Cortex of kidney (tissue), 1 donor: ENCODE measurements at places on chromosomes 2 and 18.

DNA sequence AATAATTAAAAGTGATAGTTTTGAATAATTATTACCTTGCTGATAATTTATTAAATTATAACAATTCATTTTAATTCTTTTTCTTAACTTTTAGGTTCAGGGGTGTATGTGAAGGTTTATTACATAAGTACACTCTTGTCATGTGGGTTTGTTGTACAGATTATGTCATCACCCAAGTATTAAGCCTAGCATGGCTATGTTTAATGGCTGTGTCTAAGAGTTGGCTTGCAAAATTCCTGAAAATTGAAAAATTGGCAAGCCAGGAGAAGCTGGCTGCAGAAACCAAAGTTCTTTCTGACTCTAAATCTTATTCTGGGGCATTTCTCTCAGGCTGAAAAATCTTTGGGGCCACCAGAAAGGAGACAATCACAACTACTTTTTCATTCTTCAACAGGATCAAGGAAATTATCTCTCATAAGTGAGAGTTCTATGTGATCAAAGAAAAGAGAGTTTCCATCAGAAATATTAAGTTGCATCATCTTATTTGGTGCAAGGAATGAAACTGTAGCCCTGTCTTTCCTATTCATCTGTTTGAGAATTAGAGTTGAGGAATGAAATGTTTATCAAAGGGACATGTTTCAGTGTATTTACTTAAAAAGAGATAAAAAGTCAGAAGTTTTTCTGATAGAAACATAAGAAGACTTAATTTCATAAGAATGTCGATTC lies 412.1 kb upstream of the CDH2 start:
- DNase-seq: no peak

DNA sequence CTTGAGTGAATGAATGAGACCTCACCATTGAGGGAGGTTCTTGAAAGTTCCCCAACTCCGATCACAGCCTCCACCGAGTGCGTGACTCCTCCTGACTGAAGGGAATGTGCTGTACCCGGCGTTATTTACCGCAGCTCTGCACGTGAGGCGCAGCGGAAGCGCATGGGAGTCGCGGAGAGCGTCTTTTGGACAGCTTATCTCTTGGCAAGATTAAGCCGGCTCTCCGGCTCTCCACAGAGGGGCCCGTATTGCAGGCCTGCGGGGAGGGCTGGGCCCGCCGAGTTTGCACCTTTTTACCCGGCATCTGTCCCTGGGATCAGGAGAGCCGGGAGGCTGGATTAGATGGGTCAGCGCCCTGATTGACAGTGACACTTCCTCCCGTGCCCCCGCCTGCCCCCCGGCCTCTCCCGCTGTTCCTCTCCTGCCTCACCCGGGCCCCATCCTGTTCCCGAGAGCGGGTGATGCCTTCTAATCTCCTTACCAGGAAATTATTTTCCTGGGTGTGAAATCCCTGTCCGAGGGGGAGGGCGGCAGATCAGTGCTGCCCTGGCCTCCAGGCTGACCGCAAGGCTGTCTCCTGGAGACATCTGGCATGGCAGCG lies 176.3 kb downstream of the INHBB start:
- DNase-seq: no peak

GRCh38 chr18:50027996-50028395 lies 167.0 kb downstream of the MYO5B start:
- DNase-seq: no peak

- no peak for DNase-seq
Measured at GRCh38 chr2:214005337-214005736, 405.5 kb upstream of the VWC2L start.

- no peak for DNase-seq
Measured at GRCh38 chr2:184523732-184524131, 74.6 kb upstream of the ZNF804A start.

GRCh38 chr18:51519571-51519970 lies 322.1 kb upstream of the MEX3C start:
- DNase-seq: no peak

DNA sequence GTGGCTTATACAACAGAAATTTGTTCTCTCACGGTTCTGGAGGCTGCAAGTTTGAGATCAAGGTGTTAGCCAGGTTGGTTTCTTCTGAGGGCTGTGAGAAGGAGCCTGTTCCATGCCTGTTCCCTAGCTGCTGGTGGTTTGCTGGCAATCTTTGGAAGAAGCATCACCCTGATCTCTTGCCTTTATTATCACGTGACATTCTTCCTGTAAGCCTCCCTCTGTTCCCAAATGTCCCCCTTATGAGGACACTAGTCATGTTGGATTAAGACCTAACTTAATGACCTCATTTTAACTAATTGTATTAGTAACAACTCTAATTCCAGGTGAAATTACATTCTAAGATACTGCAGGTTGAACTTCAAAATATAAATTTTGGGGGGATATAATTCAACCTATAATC lies 135.2 kb downstream of the DPP10 start:
- DNase-seq: no peak

GRCh38 chr2:237581751-237582746 lies 8.5 kb downstream of the RAB17 start:
- DNase-seq: no peak

DNA sequence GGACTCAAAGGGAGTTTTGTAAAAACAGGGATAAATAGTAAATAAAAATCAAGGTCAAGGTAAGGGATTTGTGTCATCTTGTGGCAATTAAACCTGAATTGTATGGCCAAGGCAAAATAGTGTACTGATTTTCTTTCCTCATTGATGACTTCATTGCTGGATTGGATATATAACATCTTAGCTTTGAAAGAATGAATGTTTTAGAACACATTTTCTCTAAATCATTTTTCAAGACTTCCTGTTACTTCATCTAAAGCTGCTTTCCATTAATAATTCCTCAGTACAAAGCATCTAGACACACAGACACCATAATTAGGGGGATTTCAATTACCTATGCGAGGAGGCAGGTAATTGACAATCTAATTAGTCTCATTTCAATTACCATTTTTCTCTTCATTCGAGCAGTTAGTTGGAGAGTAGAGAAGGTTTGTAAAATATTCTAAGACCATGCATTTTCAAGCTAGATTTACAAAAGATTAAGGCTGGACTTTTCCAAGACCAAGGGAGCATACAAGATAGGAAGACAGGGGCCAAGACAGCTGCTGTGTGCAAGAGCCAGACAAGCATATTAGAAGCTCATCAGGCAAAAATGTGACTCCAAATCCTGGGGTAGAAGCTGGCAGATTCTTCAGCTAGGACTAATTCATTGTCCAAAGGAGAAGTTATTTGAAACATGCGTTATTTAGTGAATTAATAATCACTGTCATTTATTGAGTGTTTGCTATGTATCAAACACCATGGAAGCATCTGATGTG lies 253.6 kb downstream of the EPHA4 start:
- DNase-seq: no peak

DNA sequence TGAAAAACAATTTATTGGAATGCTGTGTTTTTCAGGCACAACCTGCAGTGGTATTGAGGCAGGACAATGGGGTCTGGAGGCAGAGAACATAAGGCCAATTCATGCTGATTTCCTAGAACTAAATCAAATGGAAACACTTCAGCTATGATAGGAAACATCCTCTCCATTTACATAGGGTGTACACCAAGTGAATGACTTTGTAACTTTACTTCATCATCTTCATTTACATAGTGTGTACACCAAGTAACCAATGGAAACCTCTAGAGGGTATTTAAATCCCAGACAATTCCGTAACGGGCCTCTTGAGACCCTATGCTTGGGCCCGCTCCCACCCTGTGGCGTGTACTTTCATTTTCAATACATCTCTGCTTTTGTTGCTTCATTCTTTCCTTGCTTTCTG lies 32.2 kb upstream of the ST8SIA5 start:
- no peak for DNase-seq

DNA sequence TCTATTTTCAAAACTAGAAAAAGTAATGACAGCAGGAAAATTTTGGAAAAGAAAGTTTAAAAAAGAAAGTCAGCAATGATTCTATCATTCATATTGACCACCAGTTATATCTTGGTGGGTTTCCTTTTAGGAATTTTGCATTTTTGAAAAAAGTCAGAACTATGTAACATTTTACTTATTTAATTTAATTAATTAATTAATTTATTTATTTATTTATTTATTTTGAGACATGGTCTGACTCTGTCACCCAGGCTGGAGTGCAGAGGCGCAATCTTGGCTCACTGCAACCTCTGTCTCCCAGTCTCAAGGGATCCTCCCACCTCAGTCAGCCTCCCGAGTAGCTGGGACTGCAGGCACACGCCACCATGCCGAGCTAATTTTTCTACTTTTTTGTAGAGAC lies 149.9 kb upstream of the ACAA2 start:
- DNase-seq: no peak

DNA sequence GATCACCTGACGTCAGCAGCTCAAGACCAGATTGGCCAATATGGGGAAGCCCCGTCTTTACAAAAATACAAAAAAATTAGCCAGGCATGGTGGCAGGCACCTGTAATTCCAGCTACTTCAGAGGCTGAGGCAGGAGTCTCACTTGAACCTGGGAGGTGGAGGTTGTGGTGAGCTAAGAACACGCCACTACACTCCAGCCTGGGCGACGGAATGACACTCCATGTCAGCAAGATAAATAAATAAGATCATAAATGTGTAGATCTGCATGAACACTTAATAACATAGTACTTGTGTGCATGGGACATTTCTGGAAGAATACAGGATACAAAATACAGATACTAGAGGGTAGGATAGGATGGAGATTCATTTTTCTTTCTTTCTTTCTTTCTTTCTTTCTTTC lies 9.1 kb downstream of the EHD3 start:
- DNase-seq: no peak

DNA sequence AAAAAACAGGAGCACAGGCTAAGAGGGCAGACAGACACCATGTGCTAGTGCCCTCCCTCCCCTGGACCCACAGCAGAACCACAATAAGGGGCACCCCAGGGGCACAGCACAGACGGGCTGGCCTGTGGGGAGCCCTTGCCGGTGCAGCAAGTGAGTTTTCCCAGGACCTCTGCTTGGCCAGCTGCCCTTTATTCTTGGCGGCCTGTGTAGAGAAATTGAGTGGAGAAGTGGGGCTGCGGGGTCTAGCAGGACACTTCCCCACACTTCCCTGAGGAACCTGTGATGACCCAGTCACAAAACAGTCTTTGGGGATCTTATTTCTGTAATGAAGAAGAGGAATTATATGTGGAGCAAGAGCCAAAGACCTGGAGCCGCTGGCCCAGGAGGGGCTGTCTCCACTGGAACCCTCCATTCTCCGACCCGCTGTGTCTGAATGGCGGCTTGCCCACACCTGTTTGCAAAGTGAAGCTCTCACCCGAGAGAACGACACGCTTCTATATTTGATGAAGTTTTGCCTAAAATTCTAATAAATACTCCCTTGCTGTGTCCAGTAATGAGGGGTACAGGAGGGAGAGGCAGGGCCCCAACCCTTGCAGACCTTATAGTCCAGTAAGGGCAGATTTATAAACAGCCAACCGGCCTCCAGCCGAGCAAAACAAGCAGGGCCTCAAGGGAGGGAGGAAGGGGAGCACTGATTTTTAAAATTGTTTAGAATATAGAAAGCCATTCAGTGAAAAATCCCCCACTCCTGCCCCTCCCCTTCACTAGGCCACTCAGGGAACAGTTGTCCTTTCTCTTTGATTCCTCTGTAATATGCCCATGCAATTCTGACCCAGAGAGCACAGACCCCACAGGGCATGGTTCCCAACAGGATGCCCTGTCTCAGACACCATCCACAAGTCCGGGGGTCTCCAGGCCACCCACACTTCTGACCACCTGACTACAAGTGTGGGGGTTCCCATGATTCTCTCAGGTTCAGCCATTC lies 44.7 kb upstream of the SNED1 start:
- DNase-seq: no peak

DNA sequence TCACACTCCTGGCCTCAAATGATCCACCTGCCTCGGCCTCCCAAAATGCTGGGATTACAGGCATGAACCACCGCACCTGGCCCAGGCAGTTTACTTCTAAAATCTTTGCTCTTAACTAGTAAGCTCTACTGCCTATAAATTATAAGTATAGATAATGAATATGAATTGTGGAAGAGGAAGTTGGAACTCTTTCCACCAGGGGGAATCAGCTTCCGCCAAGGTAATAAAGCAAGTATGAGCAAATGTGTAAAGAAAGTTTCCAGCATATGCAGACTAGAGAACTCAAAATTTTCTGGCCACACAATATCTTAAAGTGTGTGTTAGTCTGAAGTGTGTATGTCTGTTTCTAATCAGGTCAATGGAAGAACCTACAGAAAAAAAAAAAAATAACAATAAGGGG lies 68.1 kb downstream of the RMDN2 start:
- no peak for DNase-seq

DNA sequence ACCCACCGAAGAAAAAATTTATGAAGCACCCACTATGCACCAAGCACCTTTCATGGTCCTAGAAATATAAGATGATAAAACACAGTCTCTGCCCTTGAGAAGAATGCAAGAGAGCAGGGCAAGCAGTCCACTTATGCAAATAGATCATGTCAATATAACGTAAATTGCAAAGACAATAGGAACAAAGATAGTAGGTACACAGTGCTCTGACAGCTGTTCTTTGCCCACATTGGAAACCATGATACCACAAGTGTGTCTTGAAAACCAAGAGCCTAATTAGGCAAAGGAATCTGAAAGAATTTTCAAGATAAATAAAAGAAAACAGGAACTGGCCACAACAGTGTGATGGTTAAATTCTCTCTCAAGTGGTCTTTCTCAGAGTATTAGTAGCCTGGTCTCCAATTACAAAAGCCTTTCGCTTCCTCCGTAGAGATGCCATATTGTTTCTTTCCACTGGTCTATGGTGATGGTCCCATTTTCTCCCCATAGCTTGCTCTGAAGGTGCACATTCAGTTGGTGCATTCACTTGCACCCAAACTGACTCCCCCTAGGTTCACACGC lies 108.5 kb downstream of the VWC2L start:
- no peak for DNase-seq

- no peak for DNase-seq
Measured at GRCh38 chr2:65379721-65380171, 52.7 kb downstream of the SPRED2 start.

DNA sequence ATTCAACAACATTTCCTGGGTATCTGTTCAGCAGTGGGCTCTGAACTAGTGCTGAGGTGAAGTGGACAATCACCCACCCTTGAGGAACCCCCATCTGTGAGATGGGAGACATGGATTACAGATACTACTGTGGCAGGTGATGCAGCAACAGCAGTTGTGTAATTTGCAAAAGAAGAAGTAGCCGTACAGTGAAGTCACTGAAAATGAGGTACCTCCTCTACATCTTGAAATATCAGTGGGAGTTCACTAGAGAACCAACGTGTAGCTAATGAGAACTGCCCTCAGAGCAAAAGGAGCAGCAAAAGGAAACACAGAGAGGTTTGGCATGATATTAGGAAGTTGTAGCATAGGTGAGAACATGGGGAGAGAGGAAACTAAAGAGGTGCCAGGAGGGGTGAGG lies 41.3 kb downstream of the VSNL1 start:
- DNase-seq: no peak

GRCh38 chr18:59916746-59917145 lies 16.9 kb downstream of the PMAIP1 start:
- DNase-seq: no peak
